CD8-positive, alpha-beta memory T cell (primary cell): ENCODE measurements at places on chromosomes 13 and 19. TPM values are rescaled to one million over a fixed set of nuclear protein-coding genes. Genes with fewer than 3 reads are reported as not detected.

DNA sequence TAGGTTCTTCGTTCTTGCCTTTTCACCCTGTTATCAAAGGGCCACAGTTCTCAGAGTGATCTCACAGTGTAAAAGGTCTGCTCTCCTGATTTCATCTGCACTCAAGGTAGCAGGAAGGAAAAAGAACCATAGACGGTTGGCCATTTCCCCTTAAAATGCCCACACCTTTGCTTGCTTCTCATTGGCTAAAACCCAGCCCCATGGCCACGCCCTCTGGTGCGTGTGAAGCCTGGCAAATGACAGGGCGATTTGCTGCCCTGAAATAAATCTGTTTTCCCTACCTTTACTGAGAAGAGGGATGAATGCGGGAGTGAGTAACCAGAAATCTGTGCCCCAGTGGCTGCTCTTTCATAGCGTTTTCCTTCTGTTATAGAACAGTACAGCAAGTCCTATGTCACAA lies 269.3 kb downstream of the POU4F1 start:
- DNase-seq: no peak
- no peaks in the 10 kb centered on the region for H3K4me1 ChIP-seq
- no peak overlapping the region for H3K27ac ChIP-seq
- no peaks in the 10 kb centered on the region for H3K27me3 ChIP-seq

- H3K4me3 ChIP-seq: no peak overlapping the region
- DNase-seq: no peak
- no peaks in the 10 kb centered on the region for H3K4me1 ChIP-seq
- no peaks in the 10 kb centered on the region for H3K36me3 ChIP-seq
- no peak overlapping the region for H3K27ac ChIP-seq
- no peaks in the 10 kb centered on the region for H3K27me3 ChIP-seq
These were observed 39.3 kb downstream of the POLR1D start for GRCh38 chr13:27661017-27661416.

- H3K4me1 ChIP-seq: no peaks in the 10 kb centered on the region
- H3K27ac ChIP-seq: no peak overlapping the region
- DNase-seq: no peak
- H3K36me3 ChIP-seq: no peaks in the 10 kb centered on the region
- H3K4me3 ChIP-seq: no peak overlapping the region
- H3K27me3 ChIP-seq: no peaks in the 10 kb centered on the region
These were observed 17.1 kb downstream of the MBD3L1 start for GRCh38 chr19:8849232-8849631.

- H3K27ac ChIP-seq: no peak overlapping the region
- H3K27me3 ChIP-seq: no peaks in the 10 kb centered on the region
- H3K4me1 ChIP-seq: peaks cover 38% of the 10 kb centered on the region
- H3K4me3 ChIP-seq: no peak overlapping the region
- DNase-seq: peak; percentile 76
These were observed 5.4 kb upstream of the PPP1R37 start for GRCh38 chr19:45087531-45087930.

GRCh38 chr13:26921918-26922317 lies 161.3 kb upstream of the GPR12 start:
- no peak overlapping the region for H3K27ac ChIP-seq
- H3K4me1 ChIP-seq: no peaks in the 10 kb centered on the region
- no peak for DNase-seq
- no peaks in the 10 kb centered on the region for H3K27me3 ChIP-seq

The ZNF714 gene
- total RNA-seq: 14.4 TPM

DNA sequence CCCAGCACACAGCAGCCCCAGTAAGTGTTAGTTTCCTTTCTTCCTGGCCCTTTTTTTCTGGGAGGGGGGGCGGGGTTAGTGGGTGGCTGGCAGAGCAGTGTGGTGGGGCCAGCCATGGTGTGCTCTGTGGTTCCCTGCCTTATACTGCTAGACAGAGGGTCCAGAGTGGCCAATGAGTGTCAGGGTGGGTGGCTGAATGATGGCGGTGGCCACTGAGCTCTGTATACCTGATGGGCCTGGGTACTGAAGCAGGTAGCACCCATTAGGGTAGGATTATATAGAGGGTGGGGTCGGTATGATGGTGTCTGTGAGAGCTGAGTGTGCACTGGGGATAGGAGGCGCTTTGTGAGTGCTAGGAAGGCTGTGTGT lies 13.8 kb downstream of the CIC start:
- H3K4me3 ChIP-seq: peak overlapping the region; percentile 48
- H3K36me3 ChIP-seq: peaks cover 4% of the 10 kb centered on the region
- no peak for DNase-seq
- peaks cover 59% of the 10 kb centered on the region for H3K4me1 ChIP-seq

The CGB3 gene
- not detected for total RNA-seq

The GFY gene
- total RNA-seq: not detected

- no peaks in the 10 kb centered on the region for H3K27me3 ChIP-seq
- no peaks in the 10 kb centered on the region for H3K36me3 ChIP-seq
- H3K4me3 ChIP-seq: no peak overlapping the region
- H3K4me1 ChIP-seq: no peaks in the 10 kb centered on the region
These were observed 28.3 kb upstream of the PCDH9 start for GRCh38 chr13:67258482-67258881.

GRCh38 chr13:22357132-22357531 lies 686.3 kb downstream of the FGF9 start:
- no peaks in the 10 kb centered on the region for H3K27me3 ChIP-seq
- H3K4me1 ChIP-seq: no peaks in the 10 kb centered on the region
- DNase-seq: no peak
- no peak overlapping the region for H3K4me3 ChIP-seq
- H3K27ac ChIP-seq: no peak overlapping the region

GRCh38 chr13:74743992-74744391 lies 609.8 kb upstream of the KLF12 start:
- no peaks in the 10 kb centered on the region for H3K36me3 ChIP-seq
- no peak overlapping the region for H3K4me3 ChIP-seq
- no peaks in the 10 kb centered on the region for H3K27me3 ChIP-seq

The SGCG gene
- total RNA-seq: not detected

GRCh38 chr13:76822698-76823267 lies 63.4 kb downstream of the KCTD12 start:
- no peaks in the 10 kb centered on the region for H3K36me3 ChIP-seq
- no peaks in the 10 kb centered on the region for H3K27me3 ChIP-seq
- H3K4me3 ChIP-seq: no peak overlapping the region
- H3K4me1 ChIP-seq: no peaks in the 10 kb centered on the region
- H3K27ac ChIP-seq: no peak overlapping the region
- DNase-seq: peak; percentile 12

- no peak for DNase-seq
- no peak overlapping the region for H3K4me3 ChIP-seq
- no peaks in the 10 kb centered on the region for H3K36me3 ChIP-seq
- no peaks in the 10 kb centered on the region for H3K27me3 ChIP-seq
These were observed 630.3 kb downstream of the GPC5 start for GRCh38 chr13:92028695-92029094.

DNA sequence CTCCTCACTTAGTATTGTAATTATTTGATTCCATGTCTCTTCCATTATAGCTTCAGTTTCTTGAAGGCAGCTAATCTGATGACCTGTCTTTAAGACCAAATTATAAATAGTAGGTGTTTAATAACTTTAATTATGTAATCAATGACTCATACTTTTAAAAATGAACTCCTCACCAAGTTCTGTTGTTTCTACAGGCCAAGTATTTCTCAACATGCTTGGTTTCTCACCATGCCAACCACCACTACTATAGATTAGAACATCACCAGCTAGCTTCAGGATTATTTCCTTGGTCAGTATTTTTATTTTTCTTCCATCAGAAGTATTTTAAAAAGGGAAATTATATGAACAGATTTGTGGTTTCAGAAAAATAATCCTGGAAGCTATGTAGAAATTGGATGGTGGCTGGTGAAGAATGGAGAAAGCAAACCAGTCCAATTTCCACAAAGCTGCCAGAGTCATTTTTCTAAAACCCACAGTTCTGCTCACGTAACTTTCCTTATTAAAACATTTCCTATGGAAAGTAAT lies 237.7 kb upstream of the DACH1 start:
- no peaks in the 10 kb centered on the region for H3K27me3 ChIP-seq
- H3K36me3 ChIP-seq: no peaks in the 10 kb centered on the region
- H3K4me1 ChIP-seq: no peaks in the 10 kb centered on the region
- H3K27ac ChIP-seq: no peak overlapping the region
- no peak overlapping the region for H3K4me3 ChIP-seq

The TPTE2 gene
- not detected for total RNA-seq

GRCh38 chr13:98141509-98142379 lies 1.1 kb upstream of the FARP1 start:
- no peak overlapping the region for H3K27ac ChIP-seq
- no peak for DNase-seq
- no peaks in the 10 kb centered on the region for H3K4me1 ChIP-seq

GRCh38 chr19:31233295-31233800 lies 115.9 kb downstream of the TSHZ3 start:
- H3K36me3 ChIP-seq: no peaks in the 10 kb centered on the region
- no peak overlapping the region for H3K4me3 ChIP-seq
- DNase-seq: no peak

DNA sequence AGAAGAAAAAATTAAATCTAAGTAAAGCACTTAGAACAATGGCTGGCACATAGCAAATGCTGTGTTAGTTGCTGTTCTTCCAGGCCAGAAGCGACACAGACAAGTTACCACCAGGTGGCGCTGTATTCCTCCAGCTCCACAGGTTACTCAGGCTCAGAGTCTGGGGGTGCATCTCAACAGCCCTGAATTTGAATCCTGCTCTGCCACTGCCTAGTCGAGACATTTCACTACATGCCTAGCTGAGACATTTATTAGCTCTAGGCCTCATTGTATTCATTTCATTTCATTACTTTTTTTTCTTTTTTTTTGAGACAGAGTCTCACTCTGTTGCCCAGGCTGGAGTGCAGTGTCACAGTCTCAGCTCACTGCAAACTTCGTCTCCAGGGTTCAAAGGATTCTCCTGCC lies 16.4 kb upstream of the CYP2B6 start:
- DNase-seq: peak; percentile 70
- H3K27me3 ChIP-seq: no peaks in the 10 kb centered on the region
- no peaks in the 10 kb centered on the region for H3K36me3 ChIP-seq
- no peak overlapping the region for H3K27ac ChIP-seq
